ENCODE measurements at places on chromosomes 5 and 9. TPM values are rescaled to one million over a fixed set of nuclear protein-coding genes. Genes with fewer than 3 reads are reported as not detected.
A peak's percentile ranks its signal among the peaks of the same experiment; 100 is the strongest.

GRCh38 chr9:12516573-12516972 is 176.6 kb upstream of the TYRP1 start:
- H3K4me3 ChIP-seq = no peak overlapping the region
- DNase-seq = no peak
- H3K27ac ChIP-seq = no peak overlapping the region
- H3K27me3 ChIP-seq = no peaks in the 10 kb centered on the region
- H3K36me3 ChIP-seq = no peaks in the 10 kb centered on the region

The IFNA13 gene
- total RNA-seq = 1.1 TPM

DNA sequence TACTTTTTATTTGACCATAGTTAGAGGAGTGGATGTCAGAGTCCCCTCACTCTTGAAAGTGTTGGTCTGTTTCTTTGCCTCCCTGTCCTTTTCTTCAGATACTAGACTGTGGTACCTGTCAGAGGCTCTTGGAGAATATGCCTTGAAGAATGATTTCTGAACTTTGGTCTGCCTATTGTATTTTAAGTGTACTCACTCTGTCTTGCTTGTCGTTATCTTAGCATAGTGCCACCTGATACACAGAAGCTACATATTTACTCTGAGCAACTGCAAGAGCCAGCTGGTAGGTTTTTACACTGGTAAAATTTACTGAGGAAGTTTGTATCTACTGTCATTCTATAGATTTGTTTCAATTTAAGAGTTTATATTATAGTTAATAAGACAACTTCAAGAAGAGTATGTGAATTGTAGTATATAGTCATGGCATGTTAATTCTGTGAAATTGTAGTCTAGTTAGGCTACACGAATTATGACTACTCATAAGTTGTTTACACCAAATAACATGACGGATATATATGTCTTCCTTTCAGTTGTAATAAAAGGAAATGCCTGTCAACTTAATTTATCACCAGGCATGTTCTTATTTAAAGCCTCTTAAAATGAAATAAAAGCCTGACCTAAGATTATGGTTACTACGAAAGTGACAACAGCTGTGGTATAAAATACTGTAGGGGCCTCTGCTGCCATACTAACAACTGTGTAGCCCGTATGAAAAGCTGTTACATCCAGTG is 201.7 kb downstream of the KDM4C start:
- H3K4me3 ChIP-seq = no peak overlapping the region
- DNase-seq = no peak
- H3K4me1 ChIP-seq = peaks cover 7% of the 10 kb centered on the region
- no peak overlapping the region for H3K27ac ChIP-seq
- H3K36me3 ChIP-seq = no peaks in the 10 kb centered on the region

The KIF20A gene
- total RNA-seq = 1.2 TPM

The NR6A1 gene
- 4.5 TPM for total RNA-seq

GRCh38 chr5:179228341-179229121 is 116.7 kb downstream of the ADAMTS2 start:
- peak; percentile 35 for DNase-seq
- no peaks in the 10 kb centered on the region for H3K27me3 ChIP-seq
- no peaks in the 10 kb centered on the region for H3K36me3 ChIP-seq
- no peak overlapping the region for H3K27ac ChIP-seq
- no peak overlapping the region for H3K4me3 ChIP-seq
- no peaks in the 10 kb centered on the region for H3K4me1 ChIP-seq

- no peaks in the 10 kb centered on the region for H3K36me3 ChIP-seq
- H3K27ac ChIP-seq = no peak overlapping the region
- H3K4me1 ChIP-seq = no peaks in the 10 kb centered on the region
- H3K4me3 ChIP-seq = no peak overlapping the region
Observed at GRCh38 chr5:68804343-68804742, 289.5 kb upstream of the SLC30A5 start.

- no peaks in the 10 kb centered on the region for H3K27me3 ChIP-seq
- H3K27ac ChIP-seq = no peak overlapping the region
- H3K4me3 ChIP-seq = no peak overlapping the region
- H3K36me3 ChIP-seq = no peaks in the 10 kb centered on the region
- H3K4me1 ChIP-seq = peaks cover 15% of the 10 kb centered on the region
Observed at GRCh38 chr5:136006761-136007251, 22.0 kb upstream of the TGFBI start.

The GDF9 gene
- total RNA-seq = 0.15 TPM

The PCDHGA4 gene
- 3.1 TPM for total RNA-seq

- H3K36me3 ChIP-seq = no peaks in the 10 kb centered on the region
- H3K27me3 ChIP-seq = peaks cover 14% of the 10 kb centered on the region
- H3K4me1 ChIP-seq = no peaks in the 10 kb centered on the region
Observed at GRCh38 chr5:136215812-136216211, 22.9 kb upstream of the SMIM32 start.

DNA sequence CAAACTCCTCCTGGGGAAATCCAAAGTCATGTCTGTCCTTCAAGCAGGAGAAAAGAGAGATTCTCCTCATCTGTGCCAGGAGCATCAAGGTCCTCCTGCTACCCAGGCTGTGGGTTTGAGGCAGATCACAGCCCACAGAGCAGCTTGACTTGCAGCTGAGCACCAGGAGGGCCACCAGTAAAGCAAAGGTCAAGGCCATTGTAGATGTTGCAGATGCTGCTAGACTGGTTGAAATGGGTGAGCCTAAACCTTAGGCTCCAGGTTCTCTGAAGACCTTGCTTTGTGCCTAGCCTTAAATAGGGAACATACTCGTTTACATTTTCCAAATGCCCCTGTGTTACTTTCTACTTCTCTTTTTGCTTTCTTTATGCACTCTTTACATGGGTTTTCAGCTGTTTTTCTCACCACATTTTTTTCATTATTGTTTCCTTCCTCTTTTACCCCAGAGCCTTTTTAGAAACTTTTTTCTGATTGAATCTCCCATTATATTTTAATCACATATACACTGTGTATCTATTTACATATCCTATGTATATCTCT is at the start of gene IFNA2:
Gene IFNA2 (minus strand): TSS at position 268 of the 540 bp plus-strand sequence. CDS start 69 bp downstream, at position 199.
- H3K27me3 ChIP-seq = peaks cover 13% of the 10 kb centered on the region
- peaks cover 12% of the 10 kb centered on the region for H3K4me1 ChIP-seq
- no peaks in the 10 kb centered on the region for H3K36me3 ChIP-seq
- no peak within 1 kb of the TSS for H3K27ac ChIP-seq

The PCDHA9 gene
- total RNA-seq = 0.32 TPM

The CAST gene
- total RNA-seq = 272 TPM

- H3K4me1 ChIP-seq = peaks cover 5% of the 10 kb centered on the region
- no peaks in the 10 kb centered on the region for H3K36me3 ChIP-seq
- DNase-seq = no peak
Observed at GRCh38 chr5:112685386-112685785, 52.3 kb upstream of the APC start.

GRCh38 chr9:78707481-78707991 is 410.6 kb downstream of the PSAT1 start:
- no peak for DNase-seq
- no peaks in the 10 kb centered on the region for H3K4me1 ChIP-seq

- H3K36me3 ChIP-seq = no peaks in the 10 kb centered on the region
- no peaks in the 10 kb centered on the region for H3K4me1 ChIP-seq
Observed at GRCh38 chr5:167530548-167530947, 760.9 kb upstream of the WWC1 start.

DNA sequence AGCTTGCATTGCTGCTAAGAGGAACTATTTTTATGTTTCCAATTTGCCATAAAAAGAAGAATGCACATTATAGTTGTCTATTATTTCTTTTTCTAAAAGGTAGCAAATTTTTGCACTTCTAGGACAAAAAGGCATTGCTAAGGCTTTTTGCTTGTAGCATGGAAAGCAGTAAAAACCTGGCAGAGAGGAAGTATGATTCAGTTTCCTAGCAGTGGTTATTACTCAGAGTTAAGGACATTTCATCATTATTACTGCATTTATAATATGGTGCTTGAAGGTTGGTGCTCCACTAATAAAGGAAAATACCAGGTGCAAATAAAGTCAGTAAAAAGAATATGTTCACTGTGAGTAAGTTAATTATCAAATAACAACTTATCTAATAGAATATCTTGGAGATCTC is 179.8 kb upstream of the PLPPR1 start:
- no peaks in the 10 kb centered on the region for H3K36me3 ChIP-seq

DNA sequence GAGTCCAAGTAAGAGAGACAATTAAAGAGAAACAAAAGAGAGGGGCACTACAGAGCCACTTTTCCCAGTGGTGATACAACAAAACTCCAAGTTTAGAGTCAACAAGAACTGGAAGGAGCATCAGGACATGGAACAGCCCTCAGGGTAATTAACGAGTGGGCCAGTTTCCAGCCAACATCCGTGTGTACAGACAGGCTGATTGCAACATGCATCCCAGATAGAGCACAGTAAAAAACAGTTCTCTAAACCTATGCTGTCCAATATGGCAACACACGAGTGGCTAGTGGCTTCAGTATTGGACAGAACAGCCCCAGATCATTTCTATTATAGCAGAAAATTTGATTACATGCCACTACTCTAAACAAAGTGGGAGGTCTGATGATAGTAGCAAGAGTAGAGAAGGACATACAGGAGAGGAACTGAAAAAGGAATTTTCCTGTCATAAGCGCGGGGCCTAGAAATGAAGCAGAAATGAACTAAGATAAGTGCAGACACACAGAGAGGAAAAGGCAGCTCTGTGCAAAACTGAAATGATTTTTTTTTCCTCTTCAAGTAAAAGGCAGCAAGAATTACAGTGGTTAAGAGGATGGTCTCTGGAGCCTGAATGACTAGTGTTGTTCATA is 175.6 kb upstream of the CCNG1 start:
- no peaks in the 10 kb centered on the region for H3K27me3 ChIP-seq
- no peaks in the 10 kb centered on the region for H3K36me3 ChIP-seq
- H3K4me3 ChIP-seq = no peak overlapping the region
- H3K4me1 ChIP-seq = no peaks in the 10 kb centered on the region
- DNase-seq = no peak
- no peak overlapping the region for H3K27ac ChIP-seq

GRCh38 chr5:171647043-171647903 is 138.3 kb upstream of the SMIM23 start:
- no peak overlapping the region for H3K27ac ChIP-seq
- no peaks in the 10 kb centered on the region for H3K27me3 ChIP-seq

DNA sequence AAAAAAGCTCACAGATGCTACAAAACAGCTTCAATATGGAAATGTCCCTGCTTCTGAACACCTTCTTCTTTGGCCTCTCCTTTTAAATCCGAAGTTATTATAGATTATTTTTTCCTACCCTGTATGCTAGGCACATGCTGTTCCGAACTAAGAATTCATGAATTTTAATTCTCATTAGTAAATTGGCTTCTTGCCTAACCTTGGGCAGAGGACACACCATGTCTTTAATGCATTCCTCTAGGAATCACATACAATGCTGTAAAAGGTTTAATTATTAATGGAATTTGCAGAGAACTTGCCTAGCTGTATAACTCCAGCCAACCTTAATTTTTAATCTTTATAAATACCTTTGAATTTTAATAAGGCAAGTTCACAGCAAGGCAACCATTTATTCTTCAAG is 234.4 kb downstream of the NTRK2 start:
- no peaks in the 10 kb centered on the region for H3K4me1 ChIP-seq
- no peaks in the 10 kb centered on the region for H3K36me3 ChIP-seq
- DNase-seq = no peak
- H3K27ac ChIP-seq = no peak overlapping the region
- no peaks in the 10 kb centered on the region for H3K27me3 ChIP-seq
- no peak overlapping the region for H3K4me3 ChIP-seq

The LCN10 gene
- 2.5 TPM for total RNA-seq

The FBN2 gene
- total RNA-seq = 0.83 TPM

DNA sequence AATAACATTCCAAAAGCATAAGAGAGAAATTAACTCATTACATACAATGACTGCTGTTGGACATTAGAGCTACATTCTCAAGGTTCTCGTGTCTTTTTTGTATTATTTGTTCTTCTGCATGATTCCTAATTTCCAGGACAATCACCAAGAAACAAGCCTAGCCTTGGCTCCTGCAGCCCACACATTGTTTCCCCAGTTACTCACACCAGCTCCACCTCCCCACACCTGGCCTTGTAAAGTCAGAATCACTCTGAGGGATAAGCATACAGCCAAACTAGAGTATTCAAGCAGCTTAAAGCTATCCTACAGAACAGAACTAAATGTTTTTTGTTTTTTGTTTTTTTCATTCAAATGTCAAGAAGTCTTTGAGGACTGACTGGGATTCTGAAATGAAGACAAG is 189.2 kb downstream of the HINT1 start:
- no peak overlapping the region for H3K27ac ChIP-seq
- H3K27me3 ChIP-seq = no peaks in the 10 kb centered on the region
- no peak overlapping the region for H3K4me3 ChIP-seq
- H3K4me1 ChIP-seq = no peaks in the 10 kb centered on the region

- H3K27me3 ChIP-seq = no peaks in the 10 kb centered on the region
- peak overlapping the region; percentile 18 for H3K4me3 ChIP-seq
- peaks cover 7% of the 10 kb centered on the region for H3K4me1 ChIP-seq
- no peak for DNase-seq
- no peaks in the 10 kb centered on the region for H3K36me3 ChIP-seq
Observed at GRCh38 chr9:123834218-123834888, 95.6 kb downstream of the DENND1A start.

DNA sequence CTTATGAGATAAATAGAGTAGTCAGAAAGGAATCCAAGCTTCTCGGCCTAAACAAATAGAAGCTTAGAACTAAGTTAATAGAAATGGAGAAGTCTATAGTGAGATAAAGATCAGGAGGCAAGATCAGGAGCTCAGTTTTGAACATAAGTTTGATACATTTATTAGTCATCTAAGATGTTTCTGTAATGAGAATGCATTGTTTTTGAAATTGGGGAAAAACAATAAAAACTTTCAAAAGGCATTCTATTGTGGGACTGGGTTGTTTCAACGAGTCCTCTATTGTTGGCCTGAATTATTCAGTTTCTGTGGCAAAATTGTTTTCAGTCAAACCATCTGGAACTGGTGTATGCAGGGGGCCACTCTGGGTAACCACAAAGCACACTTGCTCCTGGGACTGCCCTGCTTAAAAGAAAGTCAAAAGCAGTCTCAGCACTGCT is 181.0 kb upstream of the CLINT1 start:
- H3K27ac ChIP-seq = no peak overlapping the region
- no peaks in the 10 kb centered on the region for H3K27me3 ChIP-seq
- H3K36me3 ChIP-seq = no peaks in the 10 kb centered on the region
- H3K4me3 ChIP-seq = no peak overlapping the region

GRCh38 chr9:131709771-131710431 is 30.0 kb downstream of the RAPGEF1 start:
- H3K27me3 ChIP-seq = no peaks in the 10 kb centered on the region
- H3K4me1 ChIP-seq = peaks cover 94% of the 10 kb centered on the region
- H3K4me3 ChIP-seq = no peak overlapping the region
- H3K27ac ChIP-seq = peak overlapping the region; percentile 71
- DNase-seq = no peak

DNA sequence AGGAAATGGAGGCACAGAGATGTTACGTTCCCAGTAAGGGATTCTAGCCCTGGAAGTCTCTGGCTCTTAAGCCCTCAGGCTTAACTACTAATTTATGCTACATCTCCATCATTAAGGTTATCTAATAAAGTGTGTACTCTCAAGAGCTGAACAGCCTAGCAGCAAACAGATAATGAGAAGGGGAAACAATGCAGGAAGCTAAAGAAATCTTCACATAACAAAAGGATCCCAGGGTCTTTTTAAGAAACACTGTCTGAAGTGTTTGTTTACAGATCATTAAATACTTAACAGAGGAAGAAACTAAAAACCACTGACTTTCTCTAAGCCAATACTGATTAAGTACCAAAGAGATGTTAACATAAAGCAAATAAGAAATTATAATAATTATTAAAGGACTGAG is 129.0 kb downstream of the PAPPA start:
- no peak overlapping the region for H3K27ac ChIP-seq
- H3K27me3 ChIP-seq = no peaks in the 10 kb centered on the region
- H3K4me1 ChIP-seq = no peaks in the 10 kb centered on the region
- H3K36me3 ChIP-seq = no peaks in the 10 kb centered on the region
- no peak overlapping the region for H3K4me3 ChIP-seq

The DIRAS2 gene
- not detected for total RNA-seq

Measured in lower lobe of right lung (tissue), 2 donors.